ENCODE measurements at places on chromosomes 1 and 21.

GRCh38 chr1:87428883-87429282, 100.2 kb downstream of the LMO4 start:
- no peak for DNase-seq

- no peak for DNase-seq
These were observed 292.8 kb upstream of the VAMP3 start for GRCh38 chr1:7478142-7478790.

DNA sequence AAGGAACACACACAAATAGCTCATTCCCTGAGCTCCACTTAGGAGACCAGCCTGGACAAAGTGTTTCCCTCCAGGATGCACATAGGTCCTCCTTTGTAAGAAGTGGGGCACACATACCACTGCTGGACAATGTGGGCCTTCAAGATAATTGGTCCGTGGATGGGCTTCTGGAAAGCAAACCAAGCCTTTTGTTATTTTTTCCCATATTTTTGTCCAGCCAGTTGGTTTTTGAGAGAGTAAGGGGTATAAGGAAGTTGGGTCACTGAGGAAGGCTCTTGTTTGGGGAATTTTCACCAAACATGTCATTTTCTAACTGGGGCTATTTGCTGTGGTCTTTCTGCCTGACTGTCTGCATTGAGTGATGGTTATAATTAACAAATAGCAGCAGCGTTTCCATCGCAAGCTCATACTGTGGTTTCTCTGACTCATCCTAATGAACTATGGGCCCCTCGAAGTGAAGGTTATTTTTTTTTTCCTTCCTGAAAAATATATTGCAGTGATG, 306.3 kb upstream of the DUSP10 start:
- no peak for DNase-seq

- DNase-seq: no peak
These were observed 105.4 kb downstream of the UBE2U start for GRCh38 chr1:64308866-64309265.

DNA sequence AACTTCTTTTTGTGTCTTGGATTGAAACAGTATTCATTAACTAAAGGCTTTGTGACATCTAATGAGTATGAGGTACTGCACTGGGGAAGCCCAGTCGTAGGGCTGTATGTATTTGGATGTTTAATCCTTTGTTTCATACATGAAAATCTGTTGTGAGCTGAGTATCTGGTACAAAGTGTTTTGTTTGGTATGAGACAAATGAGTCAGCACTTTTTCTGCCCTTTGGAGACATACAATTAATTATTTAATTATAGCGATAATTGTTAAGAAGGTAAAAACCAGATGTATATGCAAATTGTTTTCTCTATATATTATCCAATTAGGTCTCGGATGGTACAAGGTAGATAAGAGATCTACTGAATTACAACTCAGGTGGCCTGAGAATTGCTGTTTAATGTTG, 36.3 kb downstream of the MARK1 start:
- DNase-seq: no peak

Measured in psoas muscle (tissue), 8 donors.